ENCODE measurements at places on chromosomes 13 and 19.

DNA sequence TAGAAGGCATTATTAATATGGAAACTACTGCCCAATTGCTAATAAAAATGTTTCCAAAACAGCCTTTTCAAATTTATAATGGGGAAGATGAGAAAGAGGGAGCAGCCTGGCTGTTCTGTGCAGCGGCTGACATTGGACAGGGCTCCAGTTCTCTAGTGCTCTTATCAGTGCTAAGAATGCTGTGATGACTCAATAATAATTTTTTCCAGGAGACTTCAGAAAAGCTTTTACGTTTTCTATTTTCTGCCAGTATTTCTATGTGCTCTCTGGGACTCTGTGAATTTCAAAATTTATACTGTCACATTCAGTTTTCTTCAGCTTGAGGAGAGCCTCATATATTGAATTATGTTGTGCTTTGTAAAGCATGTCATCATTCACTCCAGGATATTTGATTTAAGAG, 209.6 kb downstream of the VWA8 start:
- no peak for DNase-seq

DNA sequence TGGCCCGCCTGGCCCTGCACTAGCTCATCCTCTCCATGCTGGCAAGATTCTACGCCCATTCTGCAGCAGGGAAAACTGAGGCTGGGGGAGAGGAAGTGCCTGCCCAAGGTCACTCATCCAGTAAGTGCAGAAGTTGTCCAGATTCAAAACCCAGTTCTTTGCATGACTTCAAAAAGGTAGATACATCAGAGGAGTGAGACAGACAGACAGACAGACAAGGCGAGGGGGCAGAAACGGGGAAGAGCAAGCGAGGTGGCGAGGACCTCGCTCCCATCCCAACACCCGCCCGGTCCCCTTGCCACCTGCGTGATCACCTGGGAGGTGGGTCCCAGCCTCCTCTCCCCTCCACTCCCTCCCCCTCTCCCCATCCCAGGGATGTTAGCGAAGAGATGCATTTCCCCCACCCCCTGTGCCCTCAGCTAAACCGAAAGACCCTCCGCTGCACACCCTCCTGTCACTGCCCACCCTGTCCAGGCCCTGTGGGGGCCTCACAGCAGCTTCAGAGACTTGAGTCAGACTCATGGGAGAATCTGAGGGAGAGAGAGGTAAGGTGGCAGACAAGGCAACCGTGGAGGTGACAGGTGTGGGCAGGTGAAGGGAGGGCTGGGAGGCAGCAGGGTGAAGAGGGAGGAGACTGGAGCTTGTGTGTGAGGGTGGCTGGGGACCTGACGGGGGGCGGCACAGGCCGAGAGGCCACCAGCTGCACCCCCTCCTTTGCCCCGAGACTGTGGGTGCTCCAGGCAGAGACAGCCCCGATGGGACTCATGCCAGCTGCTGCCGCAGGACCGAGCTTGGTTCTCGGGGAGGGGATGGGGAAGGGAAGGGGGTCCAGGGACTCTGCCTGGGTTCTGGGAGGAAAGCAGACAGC, 18.9 kb downstream of the LRRC4B start:
- DNase-seq, result no peak

GRCh38 chr13:20901668-20902437, 693 bp downstream of the XPO4 start:
- no peak for DNase-seq

DNA sequence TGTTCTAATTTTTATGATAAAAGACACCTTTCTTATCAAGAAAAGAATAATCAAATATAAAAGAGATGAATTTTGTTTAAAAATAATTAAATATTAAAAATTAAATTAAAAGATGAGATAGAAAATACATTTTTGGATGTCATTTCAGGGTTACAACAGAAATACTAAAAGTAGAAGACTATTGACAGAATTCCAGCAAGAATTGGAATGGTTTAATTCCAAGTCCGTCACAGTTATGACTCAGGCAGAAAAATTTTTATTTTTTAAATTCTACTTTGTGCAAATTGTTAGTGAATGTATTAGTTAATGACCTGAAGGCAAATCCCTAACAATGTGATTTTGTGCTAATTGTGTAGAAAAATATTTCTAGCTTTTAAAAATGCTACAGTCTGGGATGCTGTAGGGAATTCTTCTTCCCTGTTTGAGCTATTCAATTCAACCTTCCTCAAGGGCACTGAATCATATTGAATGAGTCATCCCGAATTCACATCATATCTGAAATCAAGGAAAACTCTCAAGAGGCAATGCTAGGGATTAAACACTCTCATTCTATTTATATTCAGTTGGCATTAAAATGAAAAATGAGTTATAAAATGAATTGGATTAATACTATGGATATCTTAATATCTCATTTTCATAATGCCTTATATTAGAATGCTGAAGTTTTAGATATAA, 633.5 kb upstream of the ATXN8OS start:
- no peak for DNase-seq

DNA sequence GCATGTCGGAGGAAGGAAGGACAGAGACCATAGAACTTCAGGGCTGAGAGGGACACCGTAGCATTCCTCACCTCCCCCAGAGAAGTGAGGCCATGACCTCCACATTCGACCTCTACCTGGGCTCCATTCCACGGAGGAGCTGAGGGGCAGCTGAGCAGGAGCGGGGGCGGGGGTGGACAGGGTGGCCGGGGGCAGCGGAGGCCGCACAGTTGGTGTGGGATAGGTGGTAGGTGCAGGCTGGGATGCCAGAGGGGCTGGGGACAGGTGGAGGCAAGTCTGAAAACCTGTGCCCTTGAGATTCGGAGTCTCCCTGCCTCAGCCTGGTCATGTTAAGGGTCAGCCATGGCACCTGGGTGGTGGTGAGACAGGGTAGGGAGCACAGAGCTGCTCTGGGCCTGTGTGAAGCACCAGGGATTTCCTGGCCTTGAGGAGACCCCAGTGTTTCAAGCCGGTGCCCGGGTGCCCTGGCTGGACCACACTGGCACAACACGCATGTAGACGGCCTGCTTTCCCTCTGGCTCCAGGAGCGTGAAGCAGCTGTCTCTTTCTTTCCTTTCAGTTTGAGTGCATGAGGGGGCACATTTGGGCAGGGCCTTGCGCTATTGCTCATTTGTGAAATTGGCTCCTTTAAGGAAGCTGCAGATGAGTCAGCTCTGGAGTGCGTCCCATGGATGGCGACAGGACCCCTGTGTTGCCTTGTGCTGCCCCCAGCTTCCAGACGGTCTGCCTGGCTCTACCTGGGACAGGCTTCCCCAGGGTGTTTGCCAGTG, 51.8 kb downstream of the TSSK6 start:
- DNase-seq, result no peak
